Fibroblast of skin of left biceps (primary cell): ENCODE measurements at places on chromosomes 16 and 17.

- no peak for DNase-seq
These were observed 93.0 kb downstream of the ANKRD11 start for GRCh38 chr16:89397331-89397861.

GRCh38 chr17:29216181-29216580 is 30.5 kb upstream of the CRYBA1 start:
- DNase-seq: no peak

DNA sequence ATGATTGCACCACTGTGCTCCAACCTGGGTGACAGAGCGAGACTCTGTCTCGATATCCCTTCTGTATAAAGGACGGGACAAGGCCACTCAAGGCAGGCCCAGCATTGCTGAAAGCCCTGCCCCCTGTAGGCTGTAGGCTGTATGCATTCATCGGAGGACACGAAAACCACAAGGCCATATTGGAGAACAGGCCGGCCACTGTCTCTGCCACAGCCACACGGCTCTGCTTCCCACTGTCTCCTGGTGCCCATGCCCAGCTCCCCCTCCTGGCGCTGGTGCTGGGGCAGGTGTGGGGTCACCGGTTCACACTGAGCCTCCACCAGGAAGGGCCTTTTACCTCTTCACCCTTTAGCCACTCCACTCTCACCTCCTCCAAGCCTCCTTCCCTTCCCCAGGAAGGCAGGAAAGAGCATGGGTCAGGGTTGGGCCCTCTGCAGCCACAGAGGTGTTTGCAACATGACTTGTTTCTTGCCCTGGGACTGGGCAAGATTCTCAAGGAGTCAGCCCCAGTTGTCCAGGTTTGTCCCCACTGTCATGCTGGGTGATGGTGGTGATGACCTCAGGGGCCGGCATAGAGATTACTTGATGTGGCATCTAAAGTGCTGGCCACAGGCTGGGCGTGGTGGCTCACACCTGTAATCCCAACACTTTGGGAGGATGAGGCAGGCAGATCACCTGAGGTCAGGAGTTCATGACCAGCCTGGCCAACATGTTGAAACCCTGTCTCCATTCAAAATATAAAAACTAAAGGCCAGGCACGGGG is 5.3 kb upstream of the NTN3 start:
- no peak for DNase-seq

GRCh38 chr16:30896261-30896888 is at the start of gene CTF1:
Gene CTF1 (plus strand): TSS chr16:30896614. CDS start chr16:30896644, 30 bp downstream.
- peak; percentile 88 for DNase-seq

DNA sequence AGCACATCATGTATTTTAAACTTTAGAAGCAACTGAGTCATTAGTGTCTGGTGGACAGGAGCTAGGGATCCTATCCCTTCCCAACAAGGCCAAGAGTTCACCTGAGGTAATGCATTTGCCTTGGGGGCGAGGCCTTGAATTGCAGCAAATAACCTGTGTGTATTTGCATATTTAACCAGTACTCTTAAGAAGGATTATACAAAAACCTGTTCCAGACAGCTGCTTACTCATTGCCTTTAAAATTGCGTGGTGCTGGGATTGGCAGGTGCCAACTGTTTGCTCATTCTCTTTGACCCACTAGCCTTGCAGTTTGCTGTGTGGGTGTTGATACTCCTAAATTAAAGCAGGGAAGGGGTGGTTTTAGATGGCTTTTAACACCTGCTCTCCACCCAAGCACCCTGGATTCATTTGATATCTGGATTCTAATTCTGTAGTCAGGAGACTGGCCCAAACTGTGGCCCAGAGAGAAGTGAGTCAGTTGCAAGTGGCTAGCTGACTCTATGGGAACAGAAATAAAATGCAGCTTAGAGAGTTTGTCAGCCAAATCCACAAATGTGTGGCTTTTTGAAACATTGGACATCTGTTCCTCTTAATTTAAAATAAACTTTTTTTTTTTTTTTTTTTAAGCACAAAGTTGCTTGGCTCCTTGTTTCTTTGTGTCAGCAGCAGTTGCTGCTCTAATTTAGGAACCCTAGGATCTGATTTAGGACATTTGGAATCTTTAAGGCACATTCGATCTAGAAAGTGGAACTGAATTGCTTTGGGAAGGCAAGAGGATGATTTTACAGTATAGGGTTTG is 46.9 kb downstream of the TUBD1 start:
- DNase-seq: no peak
